Ammon's horn (tissue), 1 donor: ENCODE measurements at places on chromosomes 1 and 21.

DNA sequence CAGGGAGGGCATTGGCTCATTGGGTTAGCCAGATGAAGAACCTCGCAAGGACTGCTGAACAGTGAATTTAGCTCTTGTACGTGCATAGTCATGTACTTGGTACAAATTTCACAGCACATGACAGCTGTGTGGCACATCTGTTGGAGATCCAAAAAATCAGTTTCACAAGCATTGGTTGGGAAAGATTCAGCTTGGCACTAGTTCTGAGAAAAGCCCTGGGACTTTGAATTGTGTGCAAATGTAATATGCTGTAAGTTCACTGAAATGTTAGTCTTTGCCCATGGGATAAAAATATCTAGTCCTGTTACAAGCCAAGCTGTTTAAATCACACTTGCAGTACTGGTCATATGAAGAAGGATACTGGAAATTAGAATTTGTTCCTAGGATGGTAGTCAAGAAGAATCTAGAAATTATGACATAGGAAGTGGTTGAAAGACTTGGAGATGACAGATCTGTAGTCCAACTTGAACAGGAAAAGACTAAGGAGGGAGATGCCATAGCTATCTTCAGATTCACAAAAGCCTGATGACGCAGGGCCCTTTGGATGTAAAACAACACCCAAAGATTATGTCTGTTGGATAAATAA is 19.2 kb downstream of the LAMC2 start:
- no peak for DNase-seq

DNA sequence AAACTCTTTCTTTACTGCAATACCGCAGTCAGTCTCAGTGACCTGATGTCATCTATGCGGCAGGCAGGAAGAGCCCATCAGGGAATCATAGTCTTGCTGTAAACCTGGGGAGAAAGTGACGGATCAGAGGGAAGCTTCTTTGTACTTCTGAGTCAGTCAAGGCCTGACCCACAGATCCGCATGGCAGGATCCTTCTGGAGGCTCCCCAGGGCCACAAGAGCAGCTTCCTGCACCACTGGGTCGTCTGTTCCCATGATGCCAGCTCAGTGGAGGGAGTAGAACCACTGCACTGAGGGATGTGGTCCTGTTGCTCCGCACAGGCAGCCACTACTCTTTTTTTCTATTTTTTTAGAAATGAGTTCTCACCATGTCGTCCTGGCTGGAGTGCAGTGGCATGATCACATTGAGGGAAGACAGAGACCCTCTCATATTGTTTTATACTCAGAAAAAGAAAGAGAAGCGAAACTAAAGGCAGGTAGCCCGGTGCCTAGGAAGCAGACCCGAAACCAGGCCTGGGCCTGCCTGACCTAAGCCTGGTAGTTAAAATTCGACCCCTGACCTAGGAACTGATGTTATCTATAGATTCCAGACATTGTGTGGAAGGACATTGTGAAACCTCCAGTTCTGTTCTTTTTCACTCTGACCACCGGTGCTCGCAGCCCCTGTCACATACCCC is 6.3 kb upstream of the ERVH48-1 start:
- DNase-seq = no peak

DNA sequence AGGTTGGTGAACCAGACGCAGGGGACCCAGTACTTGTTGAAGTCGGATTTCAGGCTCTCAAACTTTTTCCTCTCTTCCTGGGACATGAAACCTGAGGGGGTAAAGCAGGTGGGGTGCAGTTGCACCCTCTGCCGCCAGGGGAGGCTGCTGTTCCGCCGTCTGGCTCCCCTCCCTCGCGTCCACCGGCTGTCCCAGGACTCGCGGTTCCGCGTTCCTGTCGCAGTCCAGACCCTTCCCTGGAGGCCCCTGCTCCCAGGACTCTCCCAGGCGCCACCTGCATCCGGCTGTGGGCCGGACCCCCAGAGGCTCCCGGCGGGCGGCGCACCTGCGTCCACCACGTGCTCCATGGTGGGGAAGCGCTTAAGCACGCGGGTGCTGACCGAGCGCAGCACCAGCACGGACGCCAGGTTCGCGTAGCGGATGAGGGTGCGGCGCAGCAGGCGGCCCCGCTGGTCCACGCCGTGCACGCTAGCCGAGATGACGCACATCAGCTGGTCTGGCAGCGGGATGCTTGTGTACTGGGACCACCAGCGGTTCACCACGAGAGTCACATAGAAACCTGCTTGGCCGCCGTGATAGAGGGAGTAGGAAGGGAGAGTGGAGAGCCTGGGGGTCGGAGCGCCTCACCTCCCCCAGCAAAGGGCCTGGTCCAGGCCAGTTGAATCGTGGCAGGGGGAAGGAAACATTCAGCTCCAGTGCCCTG is 1.7 kb downstream of the BEST4 start:
- no peak for DNase-seq

- no peak for DNase-seq
Measured at GRCh38 chr1:84947536-84948410, 49.1 kb downstream of the MCOLN2 start.

DNA sequence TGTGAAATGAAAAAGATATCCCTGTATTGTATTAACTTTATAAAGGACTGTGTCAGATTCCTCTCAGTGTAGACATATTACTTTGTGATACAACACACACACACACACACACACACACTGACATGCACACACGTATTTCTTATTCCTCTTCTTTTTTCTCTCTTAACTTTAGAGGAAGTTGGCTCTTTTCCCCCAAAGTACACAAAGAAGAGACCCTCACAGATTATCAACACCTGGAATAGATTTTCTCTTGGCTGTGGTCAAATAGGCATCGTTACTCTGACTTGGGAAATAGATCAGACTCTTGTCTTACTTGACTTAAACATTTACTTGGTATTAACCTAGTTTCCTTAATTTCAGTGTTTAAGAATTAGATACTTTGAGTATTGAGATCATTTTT is 792.8 kb downstream of the ADGRL2 start:
- no peak for DNase-seq

GRCh38 chr1:27513528-27513927 is 23.6 kb upstream of the WASF2 start:
- DNase-seq = no peak

GRCh38 chr1:169786974-169787373 is 7.7 kb downstream of the METTL18 start:
- DNase-seq = no peak

DNA sequence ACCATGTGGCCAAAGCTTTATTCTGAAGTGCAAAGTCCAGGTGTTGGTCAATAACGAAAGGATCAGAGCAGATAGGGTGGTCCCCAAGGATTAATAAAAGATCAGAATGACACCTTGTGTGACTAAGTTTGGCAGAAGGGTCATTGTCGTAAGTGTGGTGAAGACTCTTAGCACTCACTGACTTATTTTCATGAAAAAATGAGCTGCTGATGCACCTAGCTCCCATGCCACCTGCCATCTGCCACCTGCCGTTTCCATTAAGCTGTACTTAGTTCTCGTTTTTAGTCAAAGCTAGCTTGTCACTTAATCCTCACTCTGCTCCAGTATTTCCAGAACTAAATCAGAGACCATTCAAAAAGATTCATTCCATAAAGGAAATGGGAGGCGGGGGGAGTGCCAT is 112.6 kb downstream of the SEC16B start:
- no peak for DNase-seq

DNA sequence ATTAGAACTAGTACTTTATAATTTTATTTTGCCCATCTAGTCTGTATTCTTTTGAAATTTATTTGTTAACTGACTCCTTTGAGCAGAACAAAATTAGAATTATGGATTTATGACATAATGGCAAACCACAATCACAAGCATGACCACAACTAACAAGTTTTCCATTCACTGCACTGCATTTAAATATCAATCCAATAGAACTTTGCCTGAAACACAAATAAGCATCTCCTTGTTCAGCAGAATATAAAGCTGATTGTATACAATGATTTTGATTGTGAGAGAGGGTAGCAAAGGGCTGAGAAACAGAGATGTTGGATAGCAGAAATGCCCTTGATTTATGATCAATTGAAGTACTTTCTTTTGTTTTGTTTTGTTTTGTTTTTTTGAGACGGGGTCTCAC is 495.5 kb upstream of the RGS18 start:
- no peak for DNase-seq

DNA sequence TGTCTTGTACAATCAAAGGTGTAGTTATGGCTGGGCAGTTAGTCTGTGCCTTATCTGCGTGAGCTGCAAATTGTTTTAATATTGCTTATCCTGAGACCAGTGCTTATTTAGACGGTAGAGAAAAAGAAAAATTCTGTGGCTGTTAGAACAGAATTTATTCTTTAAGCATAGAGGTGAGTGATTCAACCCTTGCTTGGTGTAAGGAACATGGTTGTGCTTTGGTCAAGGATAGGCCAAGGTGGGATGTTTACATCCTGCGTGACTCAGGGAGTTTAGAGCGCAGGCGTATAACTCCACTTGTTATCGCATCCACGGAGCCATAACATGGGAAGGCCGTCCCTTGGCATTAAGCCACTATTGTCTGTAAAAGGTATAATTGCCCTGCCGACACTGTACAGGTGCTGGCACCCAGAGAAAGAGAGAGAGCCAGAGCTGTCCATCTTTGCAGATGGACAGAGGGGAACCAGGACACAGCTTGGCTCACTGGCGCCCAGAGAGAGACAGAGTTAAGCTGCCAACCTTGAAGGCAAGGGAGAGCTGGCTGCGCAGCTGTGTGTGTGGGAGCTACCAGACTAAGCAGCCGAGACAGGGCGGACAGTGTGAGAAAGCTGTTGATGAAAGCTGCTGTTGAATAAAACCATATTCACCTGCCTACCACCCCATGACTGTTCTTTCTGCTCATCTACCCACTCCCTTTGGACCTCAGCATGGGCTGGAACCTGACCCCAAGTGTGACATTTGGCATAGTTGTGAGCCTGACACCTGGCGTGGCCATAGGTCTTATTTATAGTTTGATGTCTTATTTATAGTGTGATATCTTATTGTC is 200.4 kb downstream of the DYRK1A start:
- DNase-seq = no peak

DNA sequence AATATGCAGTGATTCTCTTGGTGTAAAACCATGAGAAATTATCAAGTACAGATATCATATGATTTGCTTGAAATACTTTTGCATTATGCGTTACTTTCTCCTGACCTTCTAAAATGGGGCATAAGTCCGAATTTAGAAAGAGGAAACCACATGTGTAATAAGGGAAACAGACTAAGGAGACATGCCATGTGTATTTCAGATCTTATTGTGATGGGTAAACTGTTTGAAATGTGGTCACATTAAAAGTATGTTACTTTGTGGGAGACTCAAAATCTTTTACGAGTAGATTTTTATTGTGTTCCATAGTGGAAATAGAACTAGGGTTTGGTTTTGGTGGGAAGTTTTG is 173.0 kb downstream of the NFIA start:
- DNase-seq = no peak

DNA sequence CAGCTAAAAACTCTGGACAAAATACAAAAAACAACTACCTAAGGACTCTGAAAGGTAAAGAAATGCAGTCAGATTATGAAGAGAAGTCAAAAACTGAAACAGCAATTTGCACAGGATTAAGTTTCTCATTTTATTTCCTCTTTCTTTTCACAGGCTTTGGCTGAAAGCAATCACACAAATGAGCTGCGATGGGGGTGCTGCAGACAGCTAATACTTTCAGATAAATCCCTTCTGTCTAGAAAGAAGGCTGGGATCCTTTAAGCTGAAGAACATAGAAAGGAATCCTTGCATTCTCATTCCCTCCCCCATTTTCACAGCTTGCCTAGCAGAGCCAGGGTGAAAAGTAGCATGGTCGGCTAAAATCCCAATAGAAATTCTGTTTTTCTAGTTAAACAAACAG is 32.0 kb upstream of the PRDX6 start:
- DNase-seq = no peak

- DNase-seq = no peak
Measured at GRCh38 chr1:11143907-11144306, 44.2 kb upstream of the EXOSC10 start.

- no peak for DNase-seq
Measured at GRCh38 chr1:209621741-209622655, 30.2 kb downstream of the LAMB3 start.

- DNase-seq = no peak
Measured at GRCh38 chr1:35001743-35002142, 16.6 kb upstream of the TMEM35B start.

DNA sequence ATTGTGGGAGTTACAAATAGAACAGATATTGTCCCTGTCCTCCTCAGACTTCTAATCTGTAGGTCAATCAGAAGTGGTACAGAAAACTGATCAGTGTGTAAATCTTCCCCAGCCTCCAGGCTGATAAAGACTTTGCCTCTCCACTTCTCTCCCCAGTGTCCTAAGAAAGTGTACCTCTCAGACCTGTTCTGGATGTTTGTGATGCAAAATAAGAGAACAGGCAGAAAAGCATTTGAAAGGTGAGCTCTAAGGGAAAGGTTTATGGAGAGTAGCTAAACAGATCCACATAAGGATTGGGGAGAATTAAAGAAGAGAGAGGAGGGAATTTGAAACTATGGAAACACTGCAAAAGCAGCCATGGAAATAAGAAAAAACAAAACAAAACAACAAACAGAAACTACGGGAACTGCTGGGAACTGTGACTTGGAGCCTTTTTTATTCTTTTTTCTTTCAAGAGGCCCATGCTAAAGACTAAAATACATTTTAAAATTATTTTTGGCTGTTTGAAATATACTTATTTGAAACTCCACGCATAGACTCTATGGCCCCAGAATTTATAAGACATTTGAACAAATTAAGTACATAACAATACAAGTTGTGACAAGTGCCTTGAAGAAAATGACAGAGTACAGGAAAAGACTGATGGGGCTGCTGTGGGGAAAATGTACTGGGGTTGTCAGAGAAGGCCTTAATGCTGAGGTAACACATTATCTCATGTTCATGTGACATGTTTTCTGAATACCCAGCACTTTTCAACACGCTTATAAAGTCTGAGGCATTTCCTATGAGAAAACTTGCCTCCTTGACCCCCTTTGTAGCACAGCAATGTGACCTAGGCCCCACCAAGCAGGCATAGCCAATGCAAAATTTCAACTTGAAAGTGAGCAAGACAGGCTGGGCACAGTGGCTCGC is 51.2 kb downstream of the TRAF5 start:
- DNase-seq = no peak

DNA sequence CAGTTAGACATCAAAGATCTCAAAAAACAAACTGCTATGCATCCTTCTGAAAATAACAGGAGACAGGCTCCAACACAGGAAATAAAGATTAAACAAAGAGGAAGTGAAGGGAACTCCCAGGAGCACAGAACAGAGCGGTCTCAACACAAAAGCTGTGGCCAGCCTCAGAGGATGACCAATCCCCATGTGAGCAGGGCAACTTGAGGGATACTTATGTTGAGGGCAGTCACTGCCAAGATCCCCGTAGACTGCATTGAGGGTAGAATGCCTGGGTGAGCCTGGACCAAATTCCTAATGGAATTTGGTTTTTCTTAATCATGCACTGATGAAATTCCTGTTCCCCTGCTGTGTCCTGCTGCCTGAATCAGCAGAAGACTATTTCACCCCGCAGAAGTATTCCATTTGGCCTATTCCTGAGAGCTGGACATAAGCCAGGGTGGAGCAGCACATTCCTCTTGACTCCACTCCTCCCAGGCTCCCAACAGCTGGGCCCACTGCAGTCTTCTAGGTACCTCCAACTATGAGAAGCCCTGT is 49.0 kb downstream of the JAK1 start:
- DNase-seq = peak; percentile 43
